ENCODE measurements at places on chromosomes 1 and 21. TPM values are rescaled to one million over a fixed set of nuclear protein-coding genes. Genes with fewer than 3 reads are reported as not detected.

DNA sequence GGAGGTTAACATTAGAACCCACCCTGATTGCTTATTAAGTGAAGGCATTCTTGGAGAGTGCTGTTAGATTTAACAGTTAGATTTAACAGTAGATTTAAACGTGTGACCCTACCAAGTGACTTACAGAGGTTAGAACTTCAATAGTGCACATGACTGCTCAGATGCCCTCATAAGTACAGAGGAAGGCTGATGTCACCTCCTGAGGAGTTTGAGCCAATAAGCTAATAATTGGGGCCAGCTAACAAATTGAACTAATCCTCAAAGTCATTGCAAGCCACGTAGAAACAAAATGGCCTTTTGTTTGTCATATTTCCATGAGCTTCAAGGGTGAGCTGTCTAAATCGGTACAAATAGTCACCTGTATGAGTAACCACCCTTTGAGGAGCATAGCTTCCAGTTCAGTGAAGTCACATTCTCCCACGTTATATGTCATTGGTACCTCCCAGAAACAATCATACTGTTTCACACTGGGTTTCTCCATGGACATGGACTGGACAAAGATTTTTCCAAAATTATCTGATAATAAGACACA lies 11.7 kb downstream of the AVPR1B start:
- DNase-seq, result no peak

DNA sequence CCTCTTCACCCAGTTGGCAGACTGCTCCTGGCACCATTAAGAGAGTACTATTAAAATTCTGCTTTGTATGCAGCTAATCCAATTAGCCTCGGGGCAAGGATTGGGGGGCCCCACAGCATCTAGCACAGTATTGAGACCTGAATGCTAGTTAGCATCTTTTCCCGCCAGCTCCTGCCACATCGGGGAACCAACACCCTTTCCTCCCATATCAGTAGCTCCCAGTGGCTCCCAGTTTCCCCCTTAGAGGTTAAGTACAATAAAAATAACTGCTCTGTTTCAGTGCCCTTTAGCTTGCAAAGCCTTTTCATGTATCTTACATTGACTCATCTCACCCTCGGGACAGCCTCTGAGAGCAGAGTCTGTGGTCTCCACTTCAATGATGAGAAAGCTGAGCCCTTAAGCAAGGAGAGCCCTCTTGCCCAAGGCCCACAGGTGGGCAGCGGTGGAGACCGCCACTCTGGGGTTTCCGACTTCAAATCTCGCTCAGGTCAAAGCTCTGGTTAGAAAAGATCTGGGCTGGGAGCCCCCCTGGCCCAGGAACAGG lies 4.2 kb upstream of the PMVK start:
- DNase-seq, result no peak

GRCh38 chr1:36517011-36517771 lies 34.5 kb upstream of the CSF3R start:
- DNase-seq, result no peak

- no peak for DNase-seq
Measured at GRCh38 chr1:7721940-7722669, 49.0 kb upstream of the VAMP3 start.

GRCh38 chr1:17944646-17945045 lies 163.0 kb upstream of the IGSF21 start:
- no peak for DNase-seq

GRCh38 chr1:185570962-185571361 lies 163.2 kb upstream of the HMCN1 start:
- DNase-seq, result no peak

OR2L3 gene
- total RNA-seq, result not detected

DNA sequence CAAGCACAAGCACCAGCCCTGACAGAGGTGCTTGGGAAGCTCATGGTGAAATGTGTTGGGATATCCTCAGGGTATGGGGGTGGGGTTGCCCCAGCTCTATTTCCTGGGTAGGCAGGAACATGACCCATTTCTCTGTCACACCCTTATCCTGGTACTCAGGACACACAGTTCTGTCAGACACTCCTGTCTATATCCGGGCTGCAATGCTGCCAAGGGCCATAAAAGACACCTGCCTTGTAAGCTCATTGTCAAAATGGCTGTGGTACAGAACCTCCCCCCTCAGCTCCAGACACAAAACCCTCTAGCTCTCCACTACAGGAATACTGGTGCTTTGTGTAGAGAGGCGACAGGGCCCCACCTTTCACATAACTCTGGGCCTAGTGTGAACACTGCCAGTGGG lies 636.7 kb downstream of the PLA2G4A start:
- no peak for DNase-seq

- DNase-seq, result no peak
Measured at GRCh38 chr1:55212349-55213150, 2.6 kb downstream of the USP24 start.

CRB1 gene
- not detected for total RNA-seq

DNA sequence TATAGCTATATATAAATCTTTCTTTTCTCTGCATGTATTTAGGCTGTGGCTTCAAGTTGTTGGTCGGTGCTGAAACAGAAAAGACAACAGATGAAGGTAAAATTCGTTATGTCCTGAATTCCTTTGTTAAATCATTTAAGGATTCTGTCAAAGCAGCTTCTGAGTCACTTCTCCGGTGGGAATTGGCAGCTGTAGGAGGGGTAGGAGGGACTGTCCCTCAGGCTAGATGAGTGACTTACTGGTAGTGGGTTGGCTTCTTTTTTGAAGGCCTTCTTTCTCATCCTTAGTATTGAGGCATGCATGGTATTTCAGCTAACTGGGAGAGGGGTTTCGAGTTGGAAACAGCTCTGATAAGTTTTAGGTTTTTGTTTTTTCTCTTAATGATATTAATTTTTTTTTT lies 22.1 kb upstream of the NEXN start:
- no peak for DNase-seq

- DNase-seq, result no peak
Measured at GRCh38 chr1:110425612-110426152, 18.2 kb upstream of the LAMTOR5 start.

SPRR2B gene
- total RNA-seq, result not detected

DNA sequence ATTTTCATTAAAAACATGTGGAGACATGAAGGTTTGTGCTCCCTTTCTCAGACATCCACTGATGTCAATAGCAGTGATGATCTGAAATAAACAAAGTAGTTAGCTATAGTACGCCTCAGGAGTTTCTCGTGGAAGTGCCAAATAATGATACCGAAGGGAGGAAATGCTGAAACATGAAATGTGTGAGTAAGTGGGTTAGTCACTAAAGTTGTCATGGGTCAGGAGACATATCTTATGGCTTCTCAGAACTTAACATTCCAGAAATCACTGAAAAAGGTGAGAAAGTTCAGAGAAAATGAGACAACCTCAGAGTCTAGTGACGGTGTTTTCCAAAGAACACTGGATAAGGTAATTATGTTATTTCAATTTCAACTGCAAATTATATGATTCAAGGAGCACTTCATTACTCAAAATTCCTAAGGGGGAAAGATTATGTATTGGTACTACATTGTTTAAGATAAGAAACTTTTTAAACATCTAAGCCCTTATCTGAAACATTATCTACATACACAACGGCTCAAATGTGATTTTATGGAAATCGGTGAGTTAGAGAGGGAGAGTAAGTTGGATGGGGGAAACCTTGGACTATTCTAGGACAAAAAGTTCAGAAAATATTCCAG lies 20.6 kb downstream of the NIBAN1 start:
- peak; percentile 22 for DNase-seq

GRCh38 chr1:221761354-221762002 lies 19.6 kb upstream of the DUSP10 start:
- no peak for DNase-seq

DNA sequence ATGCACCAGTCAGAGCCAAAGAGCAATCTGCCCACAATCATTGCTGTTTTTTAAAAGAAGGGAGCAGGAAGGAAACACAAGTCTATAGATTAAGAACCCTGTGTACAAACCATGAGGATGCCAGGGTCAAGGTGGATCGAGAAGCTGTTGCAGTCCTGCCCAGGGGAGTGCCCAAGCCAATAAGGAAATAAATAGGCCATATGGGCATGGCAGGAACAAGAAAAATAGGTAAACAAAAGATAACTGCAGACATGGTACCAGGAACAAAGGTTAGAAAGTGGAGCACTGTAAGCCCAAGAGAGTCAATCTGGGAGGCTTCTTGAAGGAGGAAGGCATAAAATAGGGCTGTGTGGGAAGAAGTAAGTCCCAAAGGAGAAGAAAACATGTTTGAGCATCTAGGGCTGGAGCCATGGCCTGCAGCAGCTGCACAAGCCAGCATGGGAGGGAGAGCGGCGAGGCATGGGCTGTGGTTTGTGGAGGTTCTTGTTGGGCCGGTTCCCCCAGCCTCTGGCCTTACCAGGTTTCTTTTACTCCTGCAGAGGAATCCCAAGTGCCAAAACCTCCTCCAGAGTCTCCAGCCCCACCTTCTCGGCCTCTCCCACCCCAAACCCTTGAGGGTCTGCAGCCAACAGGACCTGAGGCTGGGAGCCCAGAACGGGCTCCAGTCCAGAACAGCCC lies 13.6 kb downstream of the INAVA start:
- no peak for DNase-seq

PRRX1 gene
- 1.3 TPM for total RNA-seq

GRCh38 chr1:198933515-198934222 lies 294.8 kb downstream of the PTPRC start:
- DNase-seq, result no peak

SPRR5 gene
- total RNA-seq, result not detected

GRCh38 chr1:235090406-235091069 lies 38.1 kb downstream of the TOMM20 start:
- no peak for DNase-seq

- DNase-seq, result peak; percentile 94
Measured at GRCh38 chr1:8985915-8986813, 40.1 kb downstream of the SLC2A7 start.

CFHR4 gene
- total RNA-seq, result not detected

FAM163A gene
- 0.07 TPM for total RNA-seq

HCRTR1 gene
- total RNA-seq, result 0.53 TPM

DNA sequence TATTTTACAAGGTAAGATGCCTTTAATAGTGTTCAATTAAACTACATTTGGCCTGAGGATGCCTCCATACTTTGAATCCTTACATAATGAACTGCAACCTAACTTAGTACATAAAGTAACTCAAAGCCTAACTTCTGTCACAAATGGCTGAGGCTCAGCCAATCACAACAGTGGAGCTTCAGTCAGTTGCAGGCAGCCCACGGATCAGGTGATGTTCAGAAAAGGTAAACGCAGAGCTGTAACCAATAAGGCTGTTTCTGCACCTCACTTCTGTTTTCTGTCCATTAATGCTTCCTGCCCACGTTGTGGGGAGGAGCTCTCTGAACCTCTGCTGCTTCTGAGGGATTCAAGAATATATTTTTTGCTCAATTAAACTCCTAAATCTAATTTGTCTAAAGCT lies 94.8 kb upstream of the KIAA0040 start:
- no peak for DNase-seq

DNA sequence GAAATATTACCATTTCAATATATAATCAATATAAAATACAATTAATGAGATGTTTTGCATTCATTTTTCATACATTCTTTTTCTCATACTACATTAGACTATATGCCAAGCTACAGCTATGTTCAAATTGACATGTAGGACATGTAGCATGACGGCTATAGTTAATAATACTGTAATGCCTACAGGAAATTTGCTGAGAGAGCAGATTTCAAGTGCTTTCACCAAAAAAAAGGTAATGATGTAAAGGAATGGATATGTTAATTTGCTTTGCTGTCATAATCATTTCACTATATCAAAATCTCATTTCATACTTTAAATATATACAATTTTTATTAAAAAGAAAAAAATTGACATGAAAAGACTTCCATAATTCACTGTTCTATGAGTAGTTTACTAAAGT lies 215.1 kb downstream of the KCNH1 start:
- no peak for DNase-seq

TLCD4 gene
- total RNA-seq, result 0.04 TPM

DNA sequence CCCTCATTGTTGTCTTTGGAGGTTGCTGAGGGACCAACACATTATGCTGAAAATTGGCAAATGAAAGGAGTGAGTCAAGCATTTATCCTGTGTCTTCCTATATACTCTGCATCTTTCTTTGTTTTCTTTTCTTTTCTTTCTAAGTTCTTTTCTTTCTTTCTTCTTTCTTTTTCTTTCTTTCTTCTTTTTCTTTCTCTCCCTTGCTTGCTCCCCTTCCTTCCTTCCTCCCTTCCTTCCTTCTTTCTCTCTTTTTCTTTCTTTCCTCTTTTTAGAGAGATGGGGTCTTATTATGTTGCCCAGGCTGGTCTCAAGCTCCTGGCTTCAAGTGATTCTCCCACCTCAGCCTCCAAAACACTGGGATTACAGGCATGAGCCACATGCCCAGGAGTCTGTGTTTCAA lies 28.3 kb upstream of the COX20 start:
- no peak for DNase-seq

FBLIM1 gene
- total RNA-seq, result 321 TPM

AMY1A gene
- not detected for total RNA-seq

Data from pulmonary artery endothelial cell (primary cell).